ENCODE measurements at places on chromosomes 5 and 9.

- DNase-seq, result no peak
Observed at GRCh38 chr9:124312290-124313265, 54.8 kb downstream of the NEK6 start.

- DNase-seq, result no peak
Observed at GRCh38 chr5:119951330-119951934, 322.1 kb downstream of the FAM170A start.

DNA sequence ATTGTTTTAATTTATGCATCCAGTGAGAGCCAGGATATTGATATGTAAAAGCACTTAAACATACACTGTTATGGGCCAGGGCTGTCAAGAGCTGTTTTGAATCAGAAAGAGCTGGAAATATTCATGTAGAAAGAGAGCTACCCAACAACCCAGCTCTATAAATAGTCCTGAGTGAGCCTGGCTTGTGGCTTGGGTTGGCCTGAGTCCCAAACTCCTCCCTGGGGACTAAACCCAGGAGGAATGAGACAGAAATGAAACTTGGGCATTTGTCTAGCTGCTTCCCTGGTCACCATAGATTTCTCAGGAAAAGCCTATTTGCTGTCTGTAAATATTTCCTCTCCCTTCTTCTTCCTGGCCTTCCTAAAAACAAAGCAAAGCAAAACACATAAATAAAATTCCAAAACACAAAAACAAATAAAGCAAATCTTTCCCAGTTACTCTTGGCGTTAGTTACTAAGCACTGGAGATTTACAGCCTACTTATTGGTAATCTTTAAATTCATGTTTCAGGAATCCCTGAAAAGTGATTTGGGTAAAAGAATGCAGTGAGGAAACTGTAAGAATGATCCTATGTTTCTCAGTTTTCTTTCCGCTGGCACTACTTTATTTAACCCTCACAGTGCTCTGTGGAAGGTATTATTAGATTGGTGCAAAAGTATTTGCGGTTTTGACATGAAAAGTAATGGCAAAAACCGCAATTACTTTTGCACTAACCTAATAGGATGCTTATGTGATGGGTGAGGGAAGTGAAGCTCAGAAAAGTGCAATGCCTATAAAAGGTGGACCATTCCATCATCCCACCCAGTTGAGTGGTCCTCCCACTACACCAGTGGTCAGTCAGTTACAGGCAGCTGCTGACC, 111.8 kb downstream of the CARTPT start:
- no peak for DNase-seq

DNA sequence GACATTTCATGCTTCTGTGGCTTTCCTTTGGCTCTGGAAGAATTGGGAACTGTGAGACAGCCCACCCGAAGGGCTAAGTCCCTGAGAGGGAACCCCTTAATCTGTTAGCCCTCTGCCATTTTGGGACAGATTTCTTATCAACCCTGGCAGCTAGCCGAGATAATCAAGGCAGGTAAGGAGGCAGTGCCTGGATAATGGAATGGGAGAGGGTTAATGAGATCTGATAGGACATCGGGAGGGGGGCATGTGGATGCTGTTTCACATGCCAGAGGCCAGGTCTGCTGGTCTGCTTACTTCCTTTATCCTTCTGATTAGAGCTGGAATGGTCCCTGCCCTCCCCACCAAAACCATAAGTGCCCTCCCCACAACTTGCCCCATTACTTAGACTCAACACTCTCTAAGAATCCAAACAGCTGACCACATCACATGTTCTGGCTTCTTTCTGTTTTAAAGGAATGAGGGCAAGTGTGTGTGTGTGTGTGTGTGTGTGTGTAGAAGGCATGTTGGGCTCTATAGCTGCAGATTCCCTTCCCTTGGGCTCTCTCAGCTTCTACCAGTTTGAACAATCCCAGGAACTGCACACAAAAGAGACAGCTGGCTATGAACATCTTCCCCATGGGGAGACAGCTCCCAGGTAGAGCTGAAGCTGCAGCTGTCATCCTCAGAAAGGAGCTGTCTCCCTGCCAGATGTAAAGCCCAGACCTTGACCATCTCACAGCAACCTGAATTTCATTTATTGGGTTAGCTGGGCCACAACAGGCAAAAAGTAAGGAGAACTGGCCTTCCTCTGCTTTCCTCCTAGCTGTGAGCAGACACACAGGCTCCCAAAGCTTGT, 221.3 kb downstream of the PIK3R1 start:
- DNase-seq, result no peak

GRCh38 chr5:108567429-108567828, 180.3 kb upstream of the FER start:
- no peak for DNase-seq

GRCh38 chr9:75644649-75645048, 245.8 kb upstream of the PCSK5 start:
- DNase-seq, result no peak

- no peak for DNase-seq
Observed at GRCh38 chr9:86938780-86939179, 8.5 kb downstream of the GAS1 start.

DNA sequence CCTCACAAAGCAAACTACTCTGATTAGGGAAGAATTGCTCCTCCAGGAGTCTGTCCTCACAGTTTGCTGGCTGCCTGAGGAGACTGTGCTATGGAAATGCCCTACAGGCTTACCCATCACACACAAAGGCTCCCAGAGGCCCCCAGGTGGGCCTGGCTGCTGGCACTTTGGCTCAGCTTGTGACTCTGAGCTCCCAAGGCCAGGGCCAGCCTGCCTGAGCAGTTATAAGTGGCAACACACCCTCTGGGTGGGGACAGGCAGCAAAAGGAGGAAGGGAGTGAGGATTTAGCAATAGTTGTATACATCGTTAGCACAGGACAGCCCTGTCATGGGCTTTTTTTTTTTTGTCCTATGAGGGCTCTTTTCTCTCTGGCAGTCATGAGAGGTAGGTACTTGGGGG, 103.5 kb downstream of the DAPK1 start:
- DNase-seq, result no peak

DNA sequence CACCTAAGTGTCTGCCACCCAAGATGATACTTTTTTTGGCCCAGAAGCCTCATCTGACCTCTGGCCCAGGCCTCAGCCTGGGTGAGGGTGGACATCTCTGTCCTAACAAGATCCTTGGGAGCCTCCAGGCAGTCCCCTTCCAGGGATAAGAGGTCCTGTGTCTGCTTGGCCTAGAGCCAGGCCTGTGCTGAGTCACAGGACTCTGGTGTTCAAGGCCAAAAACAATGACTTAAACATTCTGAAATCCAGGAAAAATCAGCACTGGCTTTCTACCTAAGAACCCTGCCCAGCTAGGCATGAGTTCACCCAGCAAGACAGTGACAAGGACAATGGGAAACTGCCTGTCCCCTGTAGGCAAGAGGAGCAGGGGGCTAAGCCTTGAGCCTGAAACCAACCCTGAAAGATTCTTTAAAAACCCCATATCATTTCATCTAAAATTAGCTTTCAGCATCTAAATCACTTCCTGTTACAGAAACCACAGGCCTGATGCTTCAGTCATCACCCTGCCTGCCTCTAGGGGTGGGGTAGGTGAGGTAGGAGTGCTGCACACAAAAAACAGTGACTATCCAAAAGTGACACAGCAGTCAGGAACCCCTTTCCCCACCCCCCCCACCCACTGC, 29.9 kb downstream of the CSF2 start:
- no peak for DNase-seq

GRCh38 chr5:34663771-34664496, 7.8 kb downstream of the RAI14 start:
- no peak for DNase-seq

DNA sequence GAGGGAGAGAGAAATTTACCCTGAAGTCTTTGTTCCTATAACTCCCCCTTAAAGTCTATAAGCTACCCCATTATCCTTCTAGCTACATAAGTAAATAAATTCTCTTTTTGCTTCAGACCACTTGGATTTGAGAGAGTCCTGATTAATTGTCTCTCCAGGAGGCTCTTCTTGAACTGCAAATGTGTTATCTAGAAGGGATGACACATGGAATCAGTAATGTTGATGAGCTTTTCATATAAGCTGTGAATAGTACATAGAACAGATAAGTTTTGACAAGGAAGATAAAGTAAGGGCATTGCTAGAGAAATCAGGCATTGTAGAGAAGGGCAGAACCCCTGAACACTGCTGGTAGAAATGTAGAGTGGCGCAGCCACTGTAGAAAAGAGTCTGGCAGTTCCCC, 42.5 kb upstream of the GNPDA1 start:
- no peak for DNase-seq

DNA sequence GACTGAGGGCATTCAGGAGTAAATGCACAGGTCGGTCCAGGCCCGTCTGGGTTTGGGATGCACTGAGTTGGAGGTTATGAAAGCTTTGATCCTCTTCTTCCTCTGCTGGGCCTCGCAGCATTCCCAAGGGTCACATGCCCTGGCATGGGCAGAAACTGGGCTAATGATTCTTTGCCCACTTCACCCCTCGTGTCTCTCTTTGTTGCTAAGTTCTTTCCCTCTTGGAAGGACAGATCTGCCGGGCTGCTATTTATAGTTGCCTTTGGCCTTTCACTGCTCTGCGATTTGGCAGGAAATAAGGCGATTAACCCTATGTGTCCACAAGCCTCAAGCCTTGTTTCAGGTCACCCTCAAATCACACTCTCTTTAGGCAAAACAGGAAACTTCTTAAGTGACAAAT, 66.9 kb downstream of the ENTREP1 start:
- DNase-seq, result no peak

DNA sequence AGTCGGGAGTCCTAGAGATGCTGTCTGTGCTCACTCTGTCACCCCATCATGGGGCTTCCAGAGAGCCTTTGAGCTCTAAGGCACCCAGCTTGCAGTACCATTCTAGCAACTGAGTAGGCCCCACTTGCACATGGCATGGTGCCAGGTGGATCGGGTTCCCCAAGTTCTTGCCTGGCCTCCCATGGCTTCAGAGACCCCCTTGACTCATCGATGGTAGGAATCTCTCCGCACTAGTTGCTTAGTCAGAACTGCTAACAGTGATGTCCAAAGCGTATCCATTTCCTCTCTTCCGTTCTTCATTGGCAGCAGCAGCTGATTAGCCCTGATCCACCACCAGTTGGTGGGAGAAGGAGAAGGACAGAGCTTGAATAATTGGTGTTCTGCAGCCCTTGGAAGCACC, 70.3 kb upstream of the RARS1 start:
- no peak for DNase-seq

- DNase-seq, result no peak
Observed at GRCh38 chr9:23278561-23278960, 547.5 kb downstream of the ELAVL2 start.

DNA sequence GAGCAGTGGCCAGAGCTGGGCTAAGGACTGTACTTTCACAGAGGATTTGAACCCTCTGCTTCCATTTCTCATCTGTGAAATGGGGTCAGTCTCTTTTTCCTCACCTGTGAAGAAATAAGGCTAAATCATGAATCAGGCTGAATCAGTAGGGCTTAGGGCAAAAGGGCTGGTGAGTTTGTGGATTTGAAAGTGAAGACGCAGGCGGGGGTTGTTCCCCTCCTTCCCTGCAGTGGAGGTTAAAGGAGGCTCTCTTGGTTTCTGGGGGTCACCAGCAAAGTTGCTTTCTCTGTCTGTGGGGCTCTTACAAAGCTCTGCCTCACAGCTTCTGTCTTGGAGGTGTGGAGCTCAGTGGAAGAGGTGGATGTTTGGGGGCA, 17.6 kb upstream of the NDST1 start:
- no peak for DNase-seq

DNA sequence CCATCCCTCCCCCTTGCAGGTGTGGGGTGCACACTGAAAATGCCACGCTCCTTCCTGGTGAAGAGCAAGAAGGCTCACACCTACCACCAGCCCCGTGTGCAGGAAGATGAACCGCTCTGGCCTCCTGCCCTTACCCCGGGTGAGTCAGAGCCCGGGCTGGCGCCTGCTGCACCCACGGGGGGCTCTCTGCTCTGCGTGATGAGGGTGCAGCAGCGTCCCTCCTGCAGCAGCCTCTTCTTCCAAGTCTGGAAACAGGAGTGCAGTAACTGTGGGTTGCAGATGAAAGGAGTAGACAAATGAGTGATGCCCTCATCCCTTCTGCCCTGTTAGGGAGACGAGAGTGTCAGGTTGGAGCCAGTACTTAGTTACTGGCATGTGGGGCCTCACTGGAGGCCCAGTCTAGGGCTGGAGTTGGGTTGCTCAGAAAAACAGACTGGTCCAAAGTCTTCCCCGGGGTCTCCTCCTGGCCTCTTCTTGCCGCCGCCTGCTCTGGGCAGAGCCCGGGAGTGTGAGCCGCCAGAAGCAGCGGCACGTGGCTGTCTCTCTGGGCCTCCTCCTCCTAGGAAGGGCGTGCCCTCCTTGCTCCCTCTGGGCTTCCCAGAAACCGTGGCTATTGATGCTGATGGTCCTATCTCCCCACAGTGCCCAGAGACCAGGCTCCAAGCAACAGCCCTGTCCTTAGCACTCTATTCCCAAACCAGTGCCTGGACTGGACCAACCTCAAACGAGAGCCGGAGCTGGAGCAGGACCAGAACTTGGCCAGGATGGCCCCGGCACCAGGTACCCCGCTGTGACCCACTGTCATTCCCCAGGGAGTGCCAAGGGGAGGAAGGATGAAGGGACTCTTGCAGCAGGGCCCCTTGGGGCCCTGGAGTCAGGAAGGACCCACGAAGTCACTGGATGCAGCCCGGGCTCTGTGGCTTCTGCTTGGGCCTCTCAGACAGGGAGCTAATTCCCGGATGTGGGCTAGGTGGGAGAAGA, 8.4 kb downstream of the GFI1B start:
- no peak for DNase-seq

DNA sequence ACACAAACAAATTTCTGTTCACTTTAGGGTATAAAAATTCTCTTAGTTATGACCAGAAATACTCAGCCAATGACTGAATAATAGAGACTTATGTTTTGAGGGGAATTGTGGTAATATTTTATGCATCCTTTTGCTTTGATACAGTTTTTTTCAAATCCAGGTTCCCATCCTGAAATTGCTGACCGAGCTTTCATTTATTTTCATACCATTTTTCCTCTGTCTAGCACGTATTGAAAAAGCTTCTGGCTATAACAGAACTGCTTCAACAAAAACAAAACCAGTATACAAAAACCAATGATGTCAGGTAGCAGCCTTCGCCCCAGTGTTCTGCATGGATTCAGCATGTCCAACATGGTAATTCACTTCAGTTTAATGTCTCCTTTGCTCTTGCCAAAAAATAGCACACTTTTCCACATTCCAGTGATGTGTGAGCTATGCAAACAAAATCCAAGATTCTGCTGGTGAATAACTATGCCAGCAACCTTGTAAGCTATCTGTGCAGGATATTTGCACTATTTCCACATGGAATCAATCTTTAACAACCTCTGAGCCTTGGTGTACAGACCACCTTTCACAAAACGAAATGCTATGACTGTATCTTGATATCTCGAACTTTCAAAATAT, 22.0 kb downstream of the CCNH start:
- DNase-seq, result no peak
